ENCODE measurements at places on chromosomes 5 and 9. TPM values are rescaled to one million over a fixed set of nuclear protein-coding genes. Genes with fewer than 3 reads are reported as not detected.
A peak's percentile ranks its signal among the peaks of the same experiment; 100 is the strongest.

DNA sequence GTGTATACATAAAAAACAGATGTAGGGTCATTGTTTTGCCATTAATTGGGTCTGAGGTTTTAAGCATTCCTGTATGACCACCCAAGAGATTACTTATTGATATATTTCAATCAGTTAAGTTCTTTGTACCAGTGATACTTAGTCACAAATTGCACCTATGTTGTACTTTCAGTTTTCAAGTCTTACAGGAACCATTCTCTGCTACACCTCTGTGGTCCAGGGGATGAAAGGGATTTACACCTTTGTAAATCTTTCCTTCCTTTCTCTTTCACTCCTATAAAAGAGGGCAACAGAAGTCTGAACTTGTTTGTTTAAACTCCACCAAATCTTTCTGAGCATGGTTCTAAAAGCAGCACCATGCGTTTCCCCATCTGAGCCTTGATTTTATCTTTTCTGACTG, 86.1 kb downstream of the DEPDC1B start:
- DNase-seq = no peak

Gene BSPRY
- 0.52 TPM for polyA plus RNA-seq

DNA sequence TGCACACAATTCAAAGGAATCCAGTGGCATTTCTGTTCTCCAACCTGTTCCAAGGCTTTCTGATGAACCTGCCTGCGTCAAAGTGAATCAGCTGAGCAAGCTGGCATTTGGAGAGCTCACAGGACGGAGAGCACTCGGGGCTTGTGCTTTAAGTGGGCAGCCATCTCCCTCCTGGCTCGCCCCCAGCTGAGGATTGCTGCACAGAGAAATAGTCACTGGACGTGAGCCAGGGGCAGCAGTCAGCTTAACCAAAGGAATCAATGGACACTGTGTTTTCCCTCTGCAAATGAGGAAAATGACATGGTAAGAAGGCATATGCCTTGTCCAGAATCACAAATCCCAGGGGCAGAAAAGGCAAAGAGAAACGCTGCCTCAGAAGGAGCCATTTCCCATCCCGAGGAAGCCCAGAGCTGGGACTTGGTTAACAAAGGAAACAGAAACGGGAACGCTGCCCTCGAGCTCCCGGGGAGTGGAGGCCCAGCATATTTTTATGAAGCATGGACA, 299.4 kb downstream of the ZSWIM6 start:
- peak; percentile 26 for DNase-seq

- no peak for DNase-seq
Measured at GRCh38 chr5:109267283-109267682, 142.5 kb downstream of the PJA2 start.

GRCh38 chr9:77648234-77649108, at the start of gene GNA14:
Gene GNA14, minus strand, starts transcription at chr9:77648322. Its CDS starts 529 bp downstream, at chr9:77647793.
- DNase-seq = peak; percentile 40

DNA sequence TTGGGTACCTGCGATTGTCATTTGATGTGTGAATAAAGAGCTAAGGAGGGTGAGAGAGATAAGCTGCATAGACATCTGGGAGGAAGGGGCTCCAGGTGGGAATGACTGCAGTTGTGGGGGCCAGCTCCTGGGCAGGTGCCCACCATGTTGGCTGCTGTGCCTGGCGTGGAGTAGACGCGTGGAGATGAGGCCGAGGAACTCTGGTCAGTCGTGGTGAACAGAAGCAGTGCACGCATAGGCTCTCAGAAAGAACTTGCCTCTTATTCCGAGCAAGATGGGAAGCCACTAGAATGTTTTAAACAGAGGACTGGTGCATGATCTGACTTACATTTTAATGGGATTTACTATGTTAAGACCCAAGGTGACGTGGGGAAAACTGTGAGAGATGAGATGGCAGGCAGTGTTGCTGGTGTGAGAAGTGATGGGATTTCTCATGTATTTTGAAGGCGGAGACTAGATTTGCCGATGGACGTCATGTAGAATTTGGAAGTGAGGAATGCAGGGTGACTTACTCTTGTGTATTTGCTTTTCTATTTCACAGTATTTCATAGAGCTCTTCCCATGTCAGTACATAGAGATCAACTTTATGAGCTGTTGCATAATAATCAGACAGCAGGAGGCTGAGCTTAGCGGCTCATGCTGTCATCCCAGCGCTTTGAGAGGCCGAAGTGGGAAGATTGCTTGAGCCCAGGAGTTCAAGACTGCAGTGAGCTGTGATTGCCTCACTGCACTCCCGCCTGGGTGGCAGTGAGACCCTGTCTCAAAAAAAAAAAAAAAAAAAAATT, 71.1 kb downstream of the EHMT1 start:
- DNase-seq = no peak

DNA sequence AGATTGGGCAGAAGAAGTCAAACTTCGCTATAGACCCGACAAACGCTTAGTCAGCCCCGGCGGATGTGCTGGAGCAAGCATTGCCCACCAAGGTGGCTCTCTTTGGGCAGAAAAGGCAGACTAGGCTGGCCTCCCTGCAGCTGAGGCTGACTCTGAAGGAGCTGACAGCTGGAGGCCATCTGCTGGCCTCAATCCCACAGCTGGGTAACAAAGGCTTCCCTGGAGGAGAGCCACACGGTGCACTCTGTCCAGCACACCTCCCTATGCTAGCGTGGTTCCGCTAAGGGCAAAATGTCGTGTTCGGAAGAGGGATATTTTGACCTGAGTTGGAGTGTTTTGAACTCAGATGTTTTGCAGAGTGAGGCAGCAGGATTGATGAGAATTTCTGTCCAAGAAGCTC, 103.5 kb upstream of the PTCH1 start:
- DNase-seq = no peak

DNA sequence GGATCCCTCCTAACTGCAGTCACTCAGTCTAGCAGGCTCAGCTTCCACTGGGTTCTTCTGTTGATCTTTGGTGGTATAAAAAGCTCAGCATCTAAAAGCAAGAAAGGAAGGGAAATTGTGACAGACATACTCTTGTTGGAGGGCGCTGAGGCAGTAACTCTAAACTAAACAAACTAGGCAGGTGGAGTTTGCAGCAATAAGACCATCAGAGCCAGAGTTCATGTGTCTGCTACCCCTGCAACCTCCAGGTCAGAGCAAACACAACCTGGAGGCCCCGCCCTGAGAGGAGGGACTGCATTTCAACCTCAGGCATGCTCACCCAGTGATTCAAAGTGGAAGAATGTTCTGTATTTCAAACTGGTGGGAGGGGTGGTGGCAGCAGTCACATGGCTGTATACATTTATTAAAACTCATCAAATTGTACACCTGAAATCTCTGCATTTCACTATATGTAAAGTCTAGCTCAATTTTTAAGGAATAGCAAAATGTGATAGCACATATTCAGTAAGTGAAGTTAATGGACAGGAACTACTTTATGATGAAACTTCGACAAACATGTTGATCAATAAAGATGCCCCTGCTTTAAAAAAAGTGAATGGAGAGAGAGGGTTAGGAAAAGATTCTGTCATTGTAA, 7.1 kb downstream of the ACTL7A start:
- DNase-seq = no peak

Gene DAB2
- polyA plus RNA-seq = 110 TPM

DNA sequence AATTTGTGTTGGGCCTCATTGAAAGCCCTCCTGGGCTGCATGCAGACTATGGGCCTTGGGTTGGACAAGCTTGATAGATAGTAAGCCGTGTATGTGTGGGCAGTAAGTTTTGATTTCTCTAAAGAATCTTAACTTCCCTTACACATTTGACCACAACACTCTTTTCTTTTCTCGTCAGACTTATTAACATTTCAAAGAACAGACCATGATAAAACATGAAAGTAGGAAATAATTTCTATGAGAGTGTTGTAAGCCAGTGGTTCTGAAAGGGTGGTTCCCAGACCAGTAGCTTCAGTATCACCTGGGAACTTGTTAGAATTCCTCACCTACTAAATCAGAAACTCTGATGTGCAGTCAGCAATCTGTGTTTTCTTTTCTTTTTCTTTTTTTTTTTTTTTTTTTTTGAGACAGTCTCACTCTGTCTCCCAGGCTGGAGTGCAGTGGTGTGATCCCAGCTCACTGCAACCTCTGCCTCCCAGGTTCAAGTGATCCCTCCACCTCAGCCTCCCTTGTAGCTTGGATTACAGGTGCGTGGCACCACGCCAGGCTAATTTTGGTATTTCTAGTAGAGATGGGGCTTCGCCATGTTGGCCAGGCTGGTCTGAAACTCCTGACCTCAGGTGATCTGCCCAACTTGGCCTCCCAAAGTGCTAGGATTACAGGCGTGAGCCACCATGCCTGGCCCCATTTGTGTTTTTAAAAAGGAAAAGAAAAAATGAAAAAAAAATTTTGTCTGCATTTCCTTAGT, 20.0 kb upstream of the GCNT1 start:
- no peak for DNase-seq

- no peak for DNase-seq
Measured at GRCh38 chr5:14713476-14714390, 49.2 kb downstream of the OTULIN start.

GRCh38 chr5:68891718-68892117, 202.1 kb upstream of the SLC30A5 start:
- DNase-seq = no peak

Gene CATSPER3
- polyA plus RNA-seq = 0.93 TPM
